Activated CD4-positive, alpha-beta memory T cell treated with anti-CD3 and anti-CD28 coated beads for 36 hours (primary cell): ENCODE measurements at places on chromosomes 16 and 17. TPM values are rescaled to one million over a fixed set of nuclear protein-coding genes. Genes with fewer than 3 reads are reported as not detected.
A peak's percentile ranks its signal among the peaks of the same experiment; 100 is the strongest.

DNA sequence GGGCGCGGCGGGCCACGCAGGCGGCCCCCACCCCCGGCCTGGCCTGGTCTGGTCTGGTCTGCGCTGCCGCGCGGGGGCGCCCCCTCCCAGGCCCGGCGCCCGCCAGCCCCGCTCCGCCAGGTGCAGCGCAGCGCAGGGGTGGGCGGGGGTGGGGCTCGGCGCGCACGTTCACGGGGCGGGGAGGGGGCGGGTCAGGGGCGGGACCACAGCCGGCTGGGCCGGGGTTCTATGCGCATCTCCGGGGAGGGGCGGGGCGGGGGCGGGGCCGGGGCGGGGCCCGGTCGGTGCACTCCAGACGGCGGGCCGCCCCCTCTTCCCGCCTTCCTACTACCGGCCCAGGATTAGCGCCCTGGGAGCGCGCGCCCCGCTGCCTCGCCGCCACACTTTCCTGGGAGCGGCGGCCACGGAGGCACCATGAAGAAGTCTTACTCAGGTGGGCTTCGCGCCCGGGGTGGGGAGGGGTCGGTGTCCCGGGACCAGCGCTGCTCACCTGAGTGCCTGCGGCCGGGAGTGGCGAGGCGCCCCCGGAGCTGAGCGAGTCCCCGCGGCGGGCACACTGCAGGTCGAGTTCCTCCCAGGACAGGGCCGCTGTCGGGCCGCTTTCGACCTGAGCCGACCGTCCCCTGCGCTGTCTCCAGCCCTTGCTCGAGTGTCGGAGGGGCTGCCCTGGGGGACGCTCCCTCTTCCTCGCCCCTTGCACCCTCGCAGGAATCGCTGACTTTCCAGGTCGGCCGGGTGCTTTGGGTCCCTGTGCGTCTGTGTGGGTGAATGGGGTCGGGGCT is 140.5 kb downstream of the SEC14L1 start:
- peak; percentile 65 for DNase-seq

DNA sequence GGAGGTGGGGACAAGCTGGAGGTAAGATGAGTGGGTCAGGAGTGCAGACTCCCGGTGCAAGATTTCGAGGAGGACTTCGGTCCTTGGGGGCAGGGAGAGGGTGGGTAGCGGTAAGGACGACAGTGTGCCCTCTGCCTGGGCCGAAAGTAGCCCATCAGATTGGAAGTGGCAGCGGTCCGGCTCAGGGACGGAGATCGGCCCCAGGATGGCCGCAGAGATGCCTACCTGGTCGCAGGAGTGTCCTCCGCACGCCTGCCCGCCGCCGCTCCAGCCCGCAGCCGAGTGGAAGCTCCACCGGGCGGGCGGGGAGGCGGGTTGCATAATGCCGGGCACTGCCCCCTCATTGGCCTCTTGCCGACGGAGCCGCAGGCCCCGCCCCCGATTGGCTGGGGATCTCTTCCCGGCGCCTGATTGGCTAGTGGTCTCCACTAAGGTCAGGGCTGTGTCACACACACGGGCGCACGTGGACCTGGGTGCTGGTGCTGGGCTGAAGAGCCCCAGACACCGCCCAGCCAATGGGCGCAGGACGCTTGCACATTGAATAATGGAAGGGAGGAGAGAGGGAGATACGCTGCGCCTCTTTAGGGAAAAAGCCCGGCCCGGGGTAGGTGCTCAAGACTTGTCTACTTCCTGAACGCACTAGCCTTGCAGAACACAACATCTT is at the start of gene PER1:
PER1 (minus strand) TSS at position 293 of the 664 bp plus-strand sequence. CDS start 1,698 bp downstream, outside the sequence.
- DNase-seq = peak; percentile 95

DNA sequence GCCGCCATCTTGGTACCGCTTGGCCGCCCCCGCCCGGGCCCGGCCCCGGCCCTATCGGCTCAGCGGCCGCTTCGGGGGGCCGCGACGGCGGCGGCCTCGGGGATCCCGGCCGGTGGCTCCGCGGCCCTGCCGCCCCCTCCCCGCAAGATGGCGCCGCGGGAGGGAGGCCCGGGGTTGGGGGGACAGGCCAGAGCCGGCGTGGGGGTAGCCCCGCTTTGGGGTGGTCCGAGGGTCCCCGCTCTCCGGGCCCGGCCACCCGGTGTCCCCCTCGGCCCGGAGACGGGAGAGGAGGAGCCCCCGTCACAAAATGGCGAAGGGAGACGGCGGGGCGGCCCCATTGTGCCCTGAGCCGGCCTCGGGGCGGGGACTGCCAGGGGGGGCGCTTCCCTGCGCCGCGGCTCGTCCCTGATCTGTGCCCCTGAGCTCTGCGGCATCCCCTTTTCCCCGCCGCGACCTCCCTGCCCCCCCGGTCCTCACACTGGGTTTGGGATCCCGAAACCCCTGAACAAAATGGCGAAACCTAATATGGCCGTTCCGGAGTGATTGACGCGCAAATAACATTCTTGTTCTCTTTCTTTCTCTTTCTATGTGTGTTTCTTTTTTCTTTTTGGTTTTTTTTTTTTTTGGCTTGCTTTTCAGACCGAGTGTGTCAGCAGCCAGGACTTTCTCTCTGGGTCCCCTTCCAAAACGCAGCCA is 986 bp downstream of the HAPSTR1 start:
- peak; percentile 62 for DNase-seq

DNA sequence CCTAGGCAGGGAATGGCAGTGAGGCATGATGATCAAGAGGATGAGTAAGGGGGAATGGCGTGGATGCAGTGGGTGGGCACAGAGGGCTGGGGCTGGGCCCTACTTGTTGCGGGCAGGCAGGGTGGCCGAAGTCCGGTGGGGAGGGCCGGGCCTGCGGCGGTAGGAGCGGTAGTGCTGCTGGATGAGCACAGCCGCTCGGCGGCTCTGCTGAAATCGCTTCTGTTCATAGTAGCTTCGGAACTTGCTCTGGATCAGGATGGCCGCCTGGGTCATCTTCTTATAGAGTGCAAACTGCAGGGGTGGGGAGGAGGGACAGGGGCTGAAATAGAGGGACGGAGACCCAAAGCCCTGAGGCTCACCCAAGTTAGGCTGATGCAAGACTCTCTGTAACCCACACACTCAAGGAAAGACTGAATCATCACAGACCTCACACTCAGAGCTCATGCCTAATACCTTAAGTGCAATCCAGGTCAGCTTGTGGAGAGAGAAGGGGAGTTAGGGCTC is 1.5 kb upstream of the SPAG7 start:
- DNase-seq = no peak

GRCh38 chr17:5413682-5414081 is 5.8 kb downstream of the NUP88 start:
- no peak for DNase-seq

- DNase-seq = no peak
These were observed 27.3 kb upstream of the ITGA2B start for GRCh38 chr17:44416558-44417289.

- DNase-seq = no peak
These were observed 23.0 kb downstream of the CCDC182 start for GRCh38 chr17:57721967-57722703.

GRCh38 chr16:87471278-87472141 is 21.3 kb downstream of the ZCCHC14 start:
- DNase-seq = no peak

DNA sequence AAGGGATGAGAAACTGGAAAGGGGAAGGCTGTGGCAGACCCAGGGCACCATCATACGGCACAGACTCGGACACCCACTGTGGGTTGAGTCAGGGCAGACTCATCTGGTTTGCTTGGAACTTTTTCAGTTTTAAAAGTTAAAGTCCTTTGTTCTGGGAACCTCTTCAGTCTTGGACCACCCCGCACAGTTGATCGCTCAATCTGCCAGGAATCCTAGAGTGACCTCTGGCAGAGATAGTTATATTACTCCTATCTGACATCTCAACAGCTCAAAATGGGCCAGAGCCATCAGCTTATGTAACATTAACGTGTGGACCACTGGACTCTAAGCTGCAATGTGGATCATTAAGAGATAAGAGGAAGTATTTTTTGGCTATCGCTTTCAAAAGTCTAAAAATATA is 164.3 kb downstream of the ABCA8 start:
- DNase-seq = no peak

DNA sequence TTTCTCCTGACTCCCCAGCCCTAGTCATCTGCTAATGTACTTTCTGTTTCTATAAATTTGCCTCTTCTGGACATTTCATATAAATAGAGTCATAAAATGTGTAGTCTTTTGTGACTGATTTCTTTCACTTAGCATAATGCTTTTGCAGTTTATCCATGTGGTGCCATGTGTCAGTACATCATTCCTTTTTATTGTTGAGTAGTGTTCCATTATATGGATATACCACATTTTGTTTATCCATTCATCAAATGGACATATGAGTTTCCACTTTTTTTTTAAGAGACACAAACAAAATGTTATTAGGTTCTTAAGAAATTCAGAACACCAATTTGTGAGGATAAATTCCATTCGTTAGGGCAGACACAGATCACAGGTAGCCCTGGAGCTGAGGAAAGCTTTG is 11.0 kb downstream of the DBF4B start:
- no peak for DNase-seq

DNA sequence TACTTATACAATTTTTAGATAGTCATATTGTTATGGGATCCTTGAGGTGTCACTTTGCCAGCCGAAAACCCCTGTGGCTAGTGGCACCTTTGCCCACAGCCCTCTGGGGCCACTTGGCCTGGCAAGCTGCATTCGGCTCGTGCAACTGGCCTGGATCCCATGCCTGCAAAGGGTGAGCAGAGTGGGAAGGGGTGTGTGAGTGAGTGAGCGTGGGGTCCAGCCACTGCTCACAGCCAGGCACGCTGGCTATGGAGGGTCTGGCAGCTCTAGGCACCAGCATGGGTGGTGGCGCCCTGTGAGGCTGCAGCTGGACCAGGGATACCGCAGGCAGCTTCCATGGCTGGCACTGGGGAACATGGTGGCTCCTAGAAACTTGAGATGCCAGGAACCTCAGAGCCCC is 49.0 kb downstream of the ESRP2 start:
- no peak for DNase-seq

DNA sequence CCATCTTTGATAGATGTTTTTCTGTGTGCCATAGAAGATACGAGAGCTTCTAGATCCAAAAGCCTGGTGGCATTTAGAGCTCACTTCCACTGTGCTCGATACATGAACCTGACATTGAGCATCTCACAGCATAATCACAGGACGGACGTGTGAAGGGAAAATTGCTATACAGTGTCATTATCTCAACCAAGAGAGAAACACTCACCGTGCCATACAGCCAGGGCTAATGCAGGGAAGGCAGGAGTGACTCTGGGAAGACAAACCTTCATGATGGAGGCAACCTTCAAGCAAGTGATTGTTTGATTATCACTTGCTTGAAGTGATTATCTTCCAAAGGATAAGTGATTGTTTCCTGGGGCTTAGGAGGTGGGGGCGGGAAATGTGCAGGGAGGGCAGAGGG is 218.2 kb upstream of the HSBP1 start:
- DNase-seq = no peak

DNA sequence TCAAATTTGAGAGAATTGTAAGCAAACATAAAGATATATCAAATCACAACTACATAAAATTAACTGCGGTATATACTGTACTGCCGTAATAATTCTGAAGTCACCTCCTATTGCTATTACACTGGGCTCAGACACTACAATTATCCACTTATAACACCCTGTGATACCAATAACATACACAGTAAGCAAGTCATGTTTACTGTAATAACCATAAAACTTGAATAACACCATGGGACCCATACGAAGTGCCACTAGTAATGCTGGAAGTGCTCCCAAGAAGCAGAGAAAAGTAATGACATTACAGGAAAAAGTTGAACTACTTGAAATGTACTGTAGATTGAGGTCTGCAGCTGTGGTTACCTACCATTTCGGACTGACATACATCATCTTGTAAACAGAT is 24.0 kb downstream of the CMC2 start:
- DNase-seq = no peak

- DNase-seq = no peak
These were observed 74.6 kb downstream of the SPAG9 start for GRCh38 chr17:51046046-51046445.

GRCh38 chr16:56669840-56670619 is 416 bp downstream of the MT1H start:
- no peak for DNase-seq

DNA sequence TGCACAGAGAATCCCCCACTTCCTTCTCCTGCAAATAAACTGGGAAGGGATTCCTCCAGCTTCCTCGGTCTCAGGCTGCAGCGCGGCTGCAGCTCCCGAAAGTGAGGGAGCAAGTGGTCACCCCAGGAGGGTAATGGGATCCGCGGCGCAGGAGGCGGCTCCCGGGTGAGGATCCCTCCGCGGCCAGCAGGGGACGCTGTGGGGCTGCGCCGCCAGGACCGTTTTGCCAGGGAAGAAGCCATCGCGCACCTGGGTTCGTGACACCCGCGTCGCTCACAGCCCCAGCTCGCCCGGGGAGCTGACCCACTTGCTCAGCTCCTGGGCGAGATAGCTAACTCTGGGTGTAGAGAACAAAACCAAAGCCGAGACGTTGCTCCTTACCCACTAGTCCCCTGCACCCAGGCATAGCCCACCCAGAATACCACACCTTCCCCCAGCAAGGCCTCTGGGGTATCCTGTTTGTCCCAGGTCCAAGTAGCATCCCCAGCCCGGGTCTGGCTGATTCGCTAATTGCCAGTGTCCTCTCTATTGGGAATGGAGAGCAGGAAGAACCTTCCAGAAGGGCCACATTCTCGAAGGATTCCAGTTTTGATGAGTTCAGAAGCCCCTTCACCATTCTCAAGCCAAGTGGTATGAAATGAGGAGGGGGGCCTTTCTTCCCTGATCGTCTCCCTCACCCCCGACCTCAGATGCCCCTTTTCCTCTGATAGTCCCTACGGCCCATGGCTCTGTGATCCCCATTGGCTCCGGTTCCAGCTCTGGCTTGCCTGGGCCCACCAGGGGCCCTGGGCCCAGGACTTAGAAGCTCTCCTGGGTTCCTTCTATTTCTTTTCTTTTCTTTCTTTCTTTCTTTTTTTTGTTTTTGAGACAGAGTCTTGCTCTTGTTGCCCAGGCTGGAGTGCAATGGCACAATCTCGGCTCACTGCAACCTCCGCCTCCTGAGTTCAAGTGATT is 14.1 kb downstream of the CYGB start:
- peak; percentile 88 for DNase-seq

DNA sequence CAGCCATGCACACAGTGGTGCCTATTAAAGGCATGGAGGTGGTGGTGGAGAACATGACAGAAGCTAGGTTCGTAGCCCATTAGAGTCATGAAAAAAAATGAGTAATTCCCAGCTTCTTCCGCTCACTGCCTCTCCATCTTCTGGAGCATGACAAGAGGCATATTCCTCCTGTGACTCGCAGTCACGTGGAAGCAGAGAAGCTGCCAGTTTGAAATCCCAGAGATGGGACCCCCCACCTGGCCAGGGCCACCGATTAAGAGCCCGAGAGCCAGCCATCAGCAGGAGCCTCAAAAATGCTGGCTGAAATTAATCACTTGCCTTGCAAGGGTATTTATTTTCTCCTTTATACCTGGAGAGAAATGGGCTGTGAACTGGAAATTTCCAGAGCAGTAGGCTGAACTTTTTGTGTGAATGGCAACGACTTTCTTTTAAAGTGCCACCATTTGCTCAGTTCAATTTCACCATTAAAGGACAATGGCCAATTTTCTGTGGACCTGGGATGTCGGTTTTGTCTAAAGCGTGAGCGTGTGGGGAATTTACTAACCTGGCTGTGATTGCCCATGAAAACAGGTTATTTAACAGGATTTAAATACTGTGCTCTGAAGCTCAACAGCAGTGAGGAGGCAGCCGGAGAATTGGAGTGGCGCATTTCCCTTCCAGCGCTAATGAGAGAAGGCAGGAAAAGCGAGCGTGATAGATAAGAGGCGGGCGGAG is 189.7 kb upstream of the SDK2 start:
- DNase-seq = no peak

GRCh38 chr17:68656666-68657065 is 55.5 kb upstream of the FAM20A start:
- no peak for DNase-seq

Gene PARD6A
- total RNA-seq = 11.2 TPM

Gene DNAH2
- not detected for total RNA-seq

Gene SOCS1
- total RNA-seq = 146 TPM

Gene BRICD5
- 5.7 TPM for total RNA-seq

Gene HEATR9
- total RNA-seq = 0.24 TPM

Gene KCNJ12
- total RNA-seq = not detected

Gene ACSM2A
- not detected for total RNA-seq
